Stimulated activated CD8-positive, alpha-beta memory T cell treated with anti-CD3 and anti-CD28 coated beads, Interleukin-15, amount 100 ng/mL, for 24 hours (primary cell): ENCODE measurements at places on chromosomes 5 and 9.

DNA sequence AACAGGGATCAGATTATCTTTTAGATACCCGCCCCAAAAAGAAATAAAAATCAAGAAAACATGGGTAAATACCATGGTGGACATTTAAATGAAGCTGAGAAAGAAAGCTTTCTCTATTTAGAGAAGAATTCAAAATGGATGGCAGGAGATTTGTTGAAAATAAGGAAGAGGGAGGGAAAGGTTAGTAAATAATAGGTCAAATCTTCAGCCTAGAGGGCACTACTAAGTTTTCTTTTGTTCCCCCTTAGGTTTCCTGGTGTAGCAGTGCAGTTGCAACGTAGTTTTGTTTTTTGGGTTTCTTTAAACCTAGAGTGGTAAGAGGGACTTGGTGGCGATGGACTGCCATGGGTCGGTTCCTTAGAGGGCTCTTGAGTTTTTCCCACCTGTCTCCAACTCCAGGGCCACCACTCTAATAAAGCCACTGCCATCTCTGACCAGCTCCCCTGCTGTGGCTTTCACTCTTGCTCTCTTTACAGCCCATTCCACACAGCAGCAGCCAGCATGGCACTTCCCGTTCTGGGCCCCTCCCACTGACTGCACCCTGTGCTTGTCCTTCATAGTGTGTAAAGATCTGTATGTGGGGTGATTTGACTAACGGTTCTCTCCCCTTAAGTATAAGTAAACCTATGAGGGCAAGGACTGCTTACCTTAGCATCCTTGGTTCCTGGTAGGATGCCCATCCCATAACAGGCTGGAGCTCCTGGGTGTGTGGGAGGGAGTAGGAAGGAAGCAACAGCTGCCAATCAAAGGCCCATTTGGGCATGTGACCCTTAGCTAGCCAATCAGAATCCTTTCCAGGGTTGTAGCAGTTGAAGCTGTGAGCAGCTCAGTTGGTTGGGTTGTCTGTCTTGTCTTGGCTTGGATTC, 118.3 kb downstream of the SLC1A3 start:
- no peak for DNase-seq

GRCh38 chr5:135821061-135821801, 13.2 kb upstream of the SLC25A48 start:
- no peak for DNase-seq

DNA sequence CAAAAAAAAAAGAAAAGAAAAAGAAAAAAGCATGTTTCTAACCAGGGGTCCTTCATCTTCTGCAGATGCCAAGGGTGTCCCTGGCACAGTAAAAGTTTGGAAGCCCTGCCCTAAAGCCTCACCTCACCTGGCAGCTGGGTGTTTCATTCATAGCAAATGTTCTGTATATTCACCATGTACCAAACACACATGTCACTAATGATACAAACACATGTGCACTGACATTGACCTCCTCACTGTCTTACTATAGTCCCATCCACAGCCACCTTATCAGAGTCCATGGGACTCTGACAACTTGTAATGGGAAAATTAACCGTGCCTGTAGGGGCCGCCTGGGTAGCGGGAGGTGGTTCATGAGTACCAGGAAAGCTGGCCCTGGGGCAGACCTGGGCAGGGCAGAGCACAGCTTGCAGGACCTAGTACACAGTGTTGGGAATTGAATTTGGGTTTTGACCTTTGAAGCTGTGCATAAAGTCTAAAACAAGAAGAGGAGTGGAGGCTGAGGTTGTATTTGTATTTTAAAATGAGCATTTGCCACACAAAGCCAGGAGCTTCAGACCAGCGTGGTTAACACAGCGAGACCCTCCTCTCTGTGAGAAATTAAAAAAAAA, 6.4 kb upstream of the MGAT4B start:
- DNase-seq: no peak

- DNase-seq: no peak
Measured at GRCh38 chr9:91127653-91128052, 234.1 kb downstream of the AUH start.
